NCI-H774 (cell line): ENCODE measurements at places on chromosomes 6 and 20.

DNA sequence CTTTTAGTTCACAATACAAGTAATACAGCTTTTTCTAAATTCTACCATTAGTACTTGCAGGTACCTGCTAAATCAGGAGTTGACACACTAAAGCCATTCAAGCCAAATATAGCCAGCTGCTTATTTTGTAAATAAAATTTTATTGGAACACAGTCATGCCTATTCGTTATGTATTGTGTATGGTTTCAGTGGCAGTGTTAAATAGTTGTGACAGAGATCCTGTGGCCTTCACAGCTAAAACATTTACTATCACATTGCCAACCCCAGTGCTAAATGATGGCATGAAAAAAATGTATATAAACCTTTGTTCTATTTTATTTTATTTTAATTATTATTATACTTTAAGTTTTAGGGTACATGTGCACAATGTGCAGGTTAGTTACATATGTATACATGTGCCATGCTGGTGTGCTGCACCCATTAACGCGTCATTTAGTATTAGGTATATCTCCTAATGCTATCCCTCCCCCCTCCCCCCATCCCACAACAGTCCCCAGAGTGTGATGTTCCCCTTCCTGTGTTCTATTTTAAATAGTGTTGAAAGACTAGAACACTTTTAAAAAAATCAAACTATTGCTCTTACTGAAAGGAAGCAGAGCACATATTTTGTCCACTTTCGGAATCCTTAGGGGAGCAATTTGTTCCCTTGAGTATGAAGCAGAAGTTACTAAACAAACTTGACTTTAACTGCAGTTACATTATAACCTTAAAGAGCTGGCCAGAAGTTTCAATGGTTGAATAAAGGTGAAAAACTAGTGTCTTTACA lies 115.7 kb downstream of the PRIM2 start:
- no peak for DNase-seq

DNA sequence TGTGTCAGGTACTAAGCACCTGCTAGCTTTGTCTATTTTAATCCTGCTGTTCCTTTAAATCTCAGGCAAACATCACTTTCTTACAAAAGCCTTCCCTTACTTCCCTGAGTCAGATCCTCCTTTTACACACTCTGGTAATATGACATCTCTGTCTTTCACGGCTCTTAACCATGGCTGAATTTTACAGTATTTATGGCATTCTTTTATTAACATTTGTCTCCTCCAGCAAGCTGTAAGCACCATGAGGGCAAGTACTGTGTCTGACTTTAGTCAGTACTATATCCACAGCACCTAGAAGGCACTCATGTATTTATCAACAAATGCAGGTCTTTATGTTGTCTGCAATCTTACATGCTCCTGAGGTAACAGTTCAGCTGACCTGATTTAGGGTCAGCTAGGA lies 33.7 kb upstream of the HBS1L start:
- DNase-seq = no peak

DNA sequence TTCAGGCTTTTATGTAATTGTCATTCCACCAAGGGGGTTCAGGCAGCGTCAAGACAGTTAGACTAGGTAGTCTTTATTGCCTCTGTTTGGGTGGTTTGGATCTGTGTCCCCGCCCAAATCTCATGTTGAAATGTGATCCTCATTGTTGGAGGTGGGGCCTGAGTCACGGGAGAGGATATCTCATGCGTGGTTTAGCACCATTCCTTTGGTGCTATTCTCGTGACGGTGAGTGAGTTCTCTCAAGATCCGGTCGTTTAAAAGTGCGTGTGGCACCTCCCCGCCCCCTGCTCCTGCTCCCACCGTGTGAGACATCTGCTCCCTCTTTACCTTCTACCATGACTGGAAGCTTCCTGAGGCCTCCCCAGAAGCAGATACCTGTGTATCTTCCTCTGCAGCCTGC lies 51.3 kb upstream of the FOXC1 start:
- DNase-seq = no peak

DNA sequence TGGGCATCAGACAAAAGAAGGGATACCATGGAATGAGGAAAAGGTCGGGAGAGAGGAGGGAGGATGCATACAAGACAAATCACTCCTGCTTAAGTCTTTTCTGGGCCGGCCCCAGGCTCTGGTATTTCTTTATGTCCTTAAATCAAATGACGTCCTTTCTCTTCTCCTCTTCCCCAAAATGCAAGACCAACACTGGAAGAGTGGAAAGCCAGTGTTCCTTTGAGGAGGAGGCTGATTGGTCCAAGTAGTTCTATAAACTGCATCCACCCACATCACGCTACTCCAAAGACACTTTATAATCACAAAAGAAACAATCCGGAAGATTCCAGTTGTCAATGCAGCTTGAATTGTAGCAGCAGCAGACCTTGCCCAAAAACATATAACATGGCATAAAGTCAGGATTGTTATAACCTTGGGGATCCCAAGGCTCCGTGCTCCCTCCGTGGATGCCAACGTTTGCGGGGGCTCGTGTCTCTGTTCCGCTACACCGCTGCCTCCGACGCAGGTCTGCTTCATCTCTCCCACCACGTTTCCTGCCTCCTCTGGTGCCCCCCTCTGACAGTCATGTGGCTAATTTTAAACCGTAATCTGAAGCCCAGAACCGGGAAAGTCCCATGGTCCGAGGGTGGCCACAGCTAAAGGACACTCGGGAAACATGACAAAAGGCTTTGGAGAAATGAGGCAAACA lies 47.1 kb downstream of the MCUR1 start:
- DNase-seq = no peak

- no peak for DNase-seq
These were observed at the start of gene TUBB1 for GRCh38 chr20:59019217-59019616. TUBB1 (plus strand) TSS chr20:59019429; CDS start chr20:59019523, 94 bp downstream.

DNA sequence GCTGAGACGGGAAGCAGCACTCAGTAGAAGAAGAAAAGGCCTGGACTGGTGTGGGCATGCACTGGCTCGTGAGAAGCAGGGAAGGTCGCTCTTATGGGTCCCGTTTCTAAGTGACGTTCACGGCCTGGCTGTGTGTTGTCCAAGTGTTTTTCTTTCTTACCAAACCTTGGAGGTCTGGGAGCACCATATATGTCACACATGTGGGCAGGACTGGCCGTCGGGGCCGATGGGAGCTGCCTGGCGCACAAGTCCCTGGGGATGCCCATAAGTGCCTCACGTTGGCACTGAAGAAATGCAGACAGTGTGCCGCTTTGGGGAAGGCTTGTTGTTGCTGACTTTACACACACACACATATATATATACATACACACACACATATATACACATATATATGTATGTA lies 86.0 kb upstream of the DUSP22 start:
- DNase-seq = no peak

- DNase-seq = no peak
These were observed 81.6 kb downstream of the OLIG3 start for GRCh38 chr6:137412562-137412961.
